ENCODE measurements at places on chromosomes 2 and 18.

DNA sequence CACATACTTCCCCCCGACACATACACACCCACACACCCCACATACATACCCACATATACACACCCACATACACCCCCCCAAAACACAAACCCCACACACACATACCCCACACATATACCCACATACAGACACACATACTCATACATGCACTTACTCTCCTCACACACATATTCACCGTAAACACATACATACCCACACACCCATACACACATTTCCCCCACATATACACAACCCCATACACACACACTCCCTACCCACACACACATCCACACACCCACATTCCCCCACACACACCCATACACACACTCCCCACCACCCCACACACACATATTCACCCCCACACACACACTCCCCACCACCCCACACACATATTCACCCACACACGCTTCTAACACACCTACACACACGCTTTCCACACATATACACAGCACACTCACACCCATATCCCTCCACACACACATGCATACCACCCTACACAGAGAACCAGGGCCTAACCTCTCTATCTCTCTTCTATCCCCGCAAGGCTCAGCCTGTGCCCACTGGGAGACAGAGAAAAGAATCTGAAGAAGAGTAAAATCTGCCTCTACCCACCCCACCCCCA, 182.4 kb upstream of the ETAA1 start:
- no peak for DNase-seq

GRCh38 chr18:26307161-26307773, 81.0 kb downstream of the TAF4B start:
- DNase-seq: peak; percentile 34

DNA sequence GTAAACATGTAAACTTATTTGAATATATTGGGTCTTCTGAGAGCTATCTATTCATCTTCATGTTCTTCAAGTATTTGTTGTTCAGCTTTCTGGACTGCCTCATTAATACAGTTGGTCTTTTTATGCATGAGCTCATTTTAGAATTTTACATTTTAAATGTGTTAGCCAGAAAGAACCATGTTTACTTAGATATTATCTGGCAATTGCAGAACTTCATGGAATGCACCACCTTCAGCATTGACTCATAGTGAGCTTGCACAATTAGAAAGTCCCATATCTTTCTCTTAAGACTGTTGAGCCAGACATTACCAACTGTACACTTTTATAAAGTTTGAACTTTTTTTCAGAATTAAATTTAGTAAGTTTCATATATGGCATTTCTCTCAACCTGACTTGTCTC, 536.7 kb downstream of the RIT2 start:
- DNase-seq: no peak

DNA sequence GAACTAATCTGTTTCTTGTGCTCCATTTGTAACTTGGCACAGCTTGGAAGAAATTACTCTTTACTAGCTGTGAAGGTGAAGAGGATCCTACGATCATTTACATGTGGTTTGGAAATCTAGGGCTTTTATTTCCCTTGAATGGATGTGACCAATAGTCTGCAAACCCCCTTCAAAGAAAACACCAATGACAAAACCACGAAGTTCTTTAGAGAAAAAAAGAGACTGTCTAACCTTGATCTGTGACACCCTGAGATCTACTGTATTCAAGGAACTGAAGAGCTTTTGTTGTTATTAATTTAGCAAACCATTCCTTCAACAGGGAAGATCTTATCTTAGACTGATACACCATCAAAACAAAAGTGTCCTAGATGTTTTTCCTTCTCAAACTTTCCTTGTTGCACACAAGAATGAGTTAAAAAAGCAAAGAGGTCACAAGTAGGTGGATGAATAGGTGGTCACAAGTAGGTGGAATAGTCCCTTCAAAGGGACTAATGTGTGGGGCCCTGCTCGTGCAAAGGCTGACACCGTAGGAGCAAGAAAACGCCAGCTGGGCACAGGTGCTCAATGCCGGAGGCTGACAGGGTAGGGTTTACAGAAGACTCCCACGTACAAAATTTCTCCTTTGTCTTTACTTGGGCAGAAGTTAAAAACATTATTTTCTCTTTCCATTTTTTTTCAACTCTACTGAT, 95.6 kb upstream of the ITGB6 start:
- no peak for DNase-seq

DNA sequence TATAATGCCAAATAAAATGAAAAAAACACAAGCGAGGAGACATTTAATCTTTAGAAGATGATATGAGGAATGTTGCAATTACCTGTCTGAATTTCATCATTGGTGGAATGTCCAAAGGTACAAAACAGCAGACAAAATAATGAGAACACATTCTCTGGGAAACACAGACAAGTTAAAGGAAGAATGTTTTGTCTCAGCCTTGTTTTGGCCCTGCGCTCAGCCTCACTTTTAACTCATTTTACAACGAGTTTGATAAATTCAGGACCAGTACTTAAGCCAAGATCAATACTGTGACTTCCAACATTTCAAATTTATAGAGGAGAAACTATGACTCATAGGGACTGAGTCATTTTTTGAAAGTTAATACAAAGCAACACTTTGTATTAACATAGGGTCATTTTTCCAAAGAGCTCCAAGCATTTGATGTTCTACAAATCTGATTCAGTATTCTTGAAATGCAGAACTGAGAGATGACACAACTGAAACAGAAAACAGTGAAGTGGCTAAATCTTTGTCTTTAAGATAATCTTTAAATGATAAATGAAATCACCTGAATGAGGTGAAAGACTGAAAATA, 833.2 kb upstream of the CHAC2 start:
- DNase-seq: no peak

DNA sequence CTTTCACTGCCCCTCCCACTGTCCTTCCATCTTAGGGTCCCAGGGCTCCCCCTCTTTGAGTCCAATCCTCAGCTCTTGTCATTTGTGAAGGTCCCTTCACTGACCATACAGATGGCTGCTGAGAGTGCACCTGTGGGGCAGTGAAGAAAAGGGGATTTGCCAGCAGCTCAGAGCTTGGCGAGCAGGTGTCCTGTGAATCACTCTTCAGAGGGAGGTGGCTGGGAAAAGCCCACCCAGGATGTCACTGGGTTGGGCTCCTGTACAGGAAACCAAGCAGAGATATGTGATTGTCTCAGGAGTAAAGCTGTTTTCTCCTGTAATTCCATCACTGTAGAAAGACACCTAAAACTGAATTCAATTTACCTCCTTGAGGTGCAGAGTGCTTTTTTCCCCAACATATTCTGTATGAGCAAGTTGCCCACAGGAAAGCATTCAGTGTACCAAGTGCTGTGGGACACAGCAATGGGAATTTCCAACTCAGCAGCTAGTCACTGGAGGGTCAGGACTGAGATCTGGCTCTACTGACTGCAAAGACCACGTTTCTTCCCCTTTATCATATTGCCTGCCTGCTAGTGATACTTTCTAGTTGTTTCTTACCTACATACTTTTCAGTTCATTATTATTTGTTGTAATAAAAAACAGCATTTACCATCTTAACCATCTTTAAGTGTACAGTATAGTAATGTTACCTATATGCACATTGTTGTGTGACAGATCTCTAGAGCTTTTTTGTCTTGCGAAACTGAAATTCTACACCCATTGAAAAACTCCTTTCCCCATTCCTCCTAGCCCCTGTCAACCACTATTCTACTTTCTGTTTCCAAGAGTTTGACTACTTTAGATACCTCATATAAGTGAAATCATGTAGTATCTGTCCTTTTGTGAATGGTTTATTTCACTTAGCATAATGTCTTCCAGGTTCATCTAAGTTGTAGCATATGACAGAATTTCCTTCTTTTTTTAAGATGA, 239.1 kb downstream of the TSN start:
- no peak for DNase-seq

DNA sequence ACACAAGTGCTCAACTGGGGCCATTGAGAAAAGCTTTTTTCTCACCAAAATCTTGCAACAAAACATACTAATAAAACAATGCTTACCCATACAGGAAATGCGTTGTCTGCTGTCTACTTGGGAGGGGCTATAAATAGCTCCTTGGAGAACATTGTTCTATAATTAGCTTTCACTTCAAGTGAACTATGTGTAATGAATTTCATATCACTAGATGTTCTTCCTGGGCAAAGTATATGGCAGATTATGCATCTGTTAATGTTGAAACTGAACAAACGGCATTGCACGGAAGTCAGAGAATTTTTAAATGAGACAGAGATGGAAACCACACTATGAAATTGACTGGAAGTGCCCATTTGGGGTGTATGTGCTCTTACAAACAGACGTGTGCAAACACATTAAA, 6.4 kb upstream of the NPAS2 start:
- DNase-seq: no peak

- DNase-seq: no peak
Observed at GRCh38 chr2:143329288-143329687, 200.1 kb downstream of the ARHGAP15 start.

GRCh38 chr2:9205963-9206948, at the start of gene ASAP2:
ASAP2 (plus strand) TSS chr2:9206812; CDS start chr2:9207105, 293 bp downstream.
- no peak for DNase-seq

- no peak for DNase-seq
Observed at GRCh38 chr18:79919089-79919488, 32.4 kb downstream of the SLC66A2 start.

DNA sequence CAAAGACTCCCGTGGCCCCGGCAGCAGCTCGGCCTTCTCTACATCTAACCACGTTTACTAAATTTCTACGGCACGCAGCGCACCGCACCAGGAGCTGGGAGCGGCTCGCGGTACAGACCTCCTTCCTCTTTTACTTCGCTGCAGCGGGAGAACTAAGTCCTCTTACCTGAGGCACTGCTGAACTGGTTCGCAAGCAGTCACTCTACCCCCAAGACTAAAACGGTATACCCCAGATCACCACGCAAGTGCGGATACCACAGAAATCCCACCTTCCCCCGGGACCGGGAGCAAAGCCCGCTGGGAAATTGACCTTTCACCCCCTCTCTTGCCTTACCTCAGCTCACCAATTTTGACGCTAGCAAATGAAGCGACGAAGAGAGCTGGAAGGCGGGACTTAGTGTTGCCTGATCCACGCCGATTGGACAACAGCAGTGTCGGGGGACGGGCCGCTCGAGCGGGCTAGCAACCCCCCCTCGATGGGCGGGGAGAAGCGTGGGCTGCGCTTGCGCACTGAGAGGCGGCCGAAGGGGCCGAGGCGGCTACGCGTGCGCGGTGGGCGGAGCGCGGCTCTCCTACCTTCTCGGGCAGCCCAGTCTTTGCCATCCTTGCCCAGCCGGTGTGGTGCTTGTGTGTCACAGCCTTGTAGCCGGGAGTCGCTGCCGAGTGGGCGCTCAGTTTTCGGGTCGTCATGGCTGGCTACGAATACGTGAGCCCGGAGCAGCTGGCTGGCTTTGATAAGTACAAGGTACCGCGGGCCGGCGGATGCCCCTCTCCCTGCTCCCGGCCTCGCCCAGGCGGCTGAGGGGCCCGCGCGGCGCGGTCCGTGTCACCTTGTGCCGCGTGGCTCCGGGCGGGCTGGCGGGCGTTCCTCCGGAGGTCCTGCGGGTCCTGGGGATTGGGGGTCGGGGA, at the start of gene SELENOI:
Gene SELENOI (plus strand): TSS at position 599 of the 909 bp plus-strand sequence. CDS start 90 bp downstream, at position 689.
- DNase-seq: peak; percentile 98

DNA sequence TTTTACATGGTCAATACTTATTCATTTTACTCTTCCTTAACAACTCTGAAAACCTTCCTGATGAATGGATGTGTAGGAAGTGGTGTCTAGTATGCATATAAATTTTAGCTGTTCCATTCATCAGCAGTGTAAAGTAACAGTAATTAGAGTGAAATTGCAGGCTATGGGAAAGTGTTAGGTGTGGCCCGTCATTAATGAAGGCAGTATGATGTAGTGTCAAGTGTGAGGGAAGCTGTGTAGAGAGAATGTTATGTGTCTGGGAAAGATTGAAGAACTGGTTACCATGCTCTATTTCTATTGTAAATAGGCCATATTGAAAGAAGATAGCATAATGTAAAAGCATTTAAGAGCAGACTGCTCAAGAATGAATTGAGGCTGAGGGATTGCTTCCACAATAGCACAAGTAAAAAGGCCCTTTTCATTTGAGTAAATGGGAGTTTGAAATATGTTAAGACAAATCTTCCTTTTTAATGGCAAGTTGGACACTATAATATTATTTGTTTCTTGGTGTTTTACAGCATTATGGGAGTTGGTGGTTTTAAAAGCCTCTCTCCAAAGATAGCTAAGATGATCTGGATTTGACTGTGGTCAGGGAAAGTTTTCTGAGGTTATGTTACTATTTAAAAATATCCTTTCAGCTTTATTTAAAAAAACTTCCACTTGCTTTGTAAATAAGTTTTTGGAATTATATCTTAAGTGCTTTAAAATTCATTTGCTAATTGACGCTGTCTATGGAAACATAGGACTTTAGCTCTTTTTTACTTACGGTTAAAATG, 401.0 kb upstream of the ZEB2 start:
- no peak for DNase-seq

GRCh38 chr18:8241731-8242130, 367.5 kb upstream of the RAB12 start:
- DNase-seq: no peak

DNA sequence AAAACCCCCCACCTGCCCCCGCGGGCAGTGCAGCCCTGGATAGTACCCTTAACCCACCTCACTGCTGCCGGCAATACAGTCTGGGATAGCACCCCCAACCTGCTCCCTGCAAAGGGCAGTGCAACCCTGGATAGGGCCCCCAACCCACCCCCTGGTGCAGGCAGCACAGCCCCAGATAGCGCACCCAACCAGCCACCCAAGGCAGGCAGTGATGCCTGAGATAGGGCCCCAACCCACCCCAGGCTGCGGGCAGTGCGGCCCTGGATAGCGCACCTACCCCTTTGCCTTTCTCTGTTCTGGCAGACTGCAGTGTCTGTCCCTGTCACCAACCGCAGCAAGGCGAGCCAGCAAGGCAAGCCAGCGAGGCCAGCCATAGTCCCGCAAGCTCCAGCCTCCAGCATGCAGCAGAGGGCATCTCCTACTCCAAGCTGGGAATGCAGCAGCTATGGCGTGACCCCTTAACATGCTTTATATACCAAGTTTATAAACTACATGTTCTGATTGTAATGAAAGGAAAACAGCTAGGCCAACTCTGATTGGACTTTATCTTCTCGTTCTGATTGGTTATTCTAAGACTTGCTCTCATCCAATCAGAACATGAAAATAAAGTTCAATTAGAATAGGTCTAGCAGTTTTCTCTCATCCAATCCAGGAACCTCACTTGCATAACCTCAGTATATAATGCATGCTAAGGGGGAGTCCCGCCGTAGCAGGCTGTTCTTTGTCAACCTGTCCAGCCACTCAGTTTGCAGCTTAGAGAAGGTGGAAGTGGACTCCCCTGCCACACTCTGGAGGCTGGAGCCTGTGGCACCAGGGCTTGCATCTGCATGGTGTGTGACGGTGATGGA, 34.1 kb upstream of the ANKRD62 start:
- no peak for DNase-seq

DNA sequence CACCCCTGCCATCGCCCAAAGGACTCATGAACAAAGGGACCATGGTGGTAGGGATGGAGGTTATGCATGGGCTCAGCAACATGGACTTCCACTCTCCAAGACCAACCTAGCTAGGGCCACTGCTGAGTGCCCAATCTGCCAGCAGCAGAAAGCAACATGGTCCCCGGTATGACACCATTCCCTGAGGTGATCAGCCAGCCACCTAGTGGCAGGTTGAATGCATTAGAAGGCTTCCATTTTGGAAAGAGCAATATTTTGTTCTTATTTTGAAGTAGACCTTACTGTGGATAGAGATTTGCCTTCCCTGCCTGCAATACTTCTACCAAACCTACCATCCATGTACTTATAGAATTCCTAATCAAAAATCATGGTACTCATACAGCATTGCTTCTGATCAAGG, 99.8 kb downstream of the METTL4 start:
- DNase-seq: no peak

Data from GM12864 (cell line).